ENCODE measurements at places on chromosomes 12 and 14. TPM values are rescaled to one million over a fixed set of nuclear protein-coding genes. Genes with fewer than 3 reads are reported as not detected.
A peak's percentile ranks its signal among the peaks of the same experiment; 100 is the strongest.

DNA sequence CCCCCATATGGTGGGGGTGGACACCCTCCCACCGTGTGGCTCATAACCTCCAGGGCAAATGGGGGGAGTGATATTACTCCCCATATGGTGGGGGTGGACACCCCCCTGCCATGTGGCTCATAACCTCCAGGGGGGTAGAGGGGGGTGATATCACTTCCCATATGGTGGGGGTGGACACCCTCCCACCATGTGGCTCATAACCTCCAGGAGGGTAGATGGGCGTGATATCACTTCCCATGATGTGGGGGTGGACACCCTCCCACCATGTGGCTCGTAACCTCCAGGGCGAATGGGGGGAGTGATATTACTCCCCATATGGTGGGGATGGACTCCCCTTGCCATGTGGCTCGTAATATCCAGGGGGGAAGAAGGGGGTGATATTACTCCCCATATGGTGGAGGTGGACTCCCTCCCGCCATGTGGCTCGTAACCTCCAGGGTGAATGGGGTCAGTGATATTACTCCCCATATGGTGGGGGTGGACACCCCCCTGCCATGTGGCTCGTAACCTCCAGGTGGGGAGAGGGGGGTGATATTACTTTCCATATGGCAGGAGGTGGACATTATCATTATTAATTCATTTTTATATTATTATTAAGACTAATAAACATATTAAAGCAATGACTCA, 51.2 kb upstream of the OXA1L start:
- DNase-seq, result no peak

DNA sequence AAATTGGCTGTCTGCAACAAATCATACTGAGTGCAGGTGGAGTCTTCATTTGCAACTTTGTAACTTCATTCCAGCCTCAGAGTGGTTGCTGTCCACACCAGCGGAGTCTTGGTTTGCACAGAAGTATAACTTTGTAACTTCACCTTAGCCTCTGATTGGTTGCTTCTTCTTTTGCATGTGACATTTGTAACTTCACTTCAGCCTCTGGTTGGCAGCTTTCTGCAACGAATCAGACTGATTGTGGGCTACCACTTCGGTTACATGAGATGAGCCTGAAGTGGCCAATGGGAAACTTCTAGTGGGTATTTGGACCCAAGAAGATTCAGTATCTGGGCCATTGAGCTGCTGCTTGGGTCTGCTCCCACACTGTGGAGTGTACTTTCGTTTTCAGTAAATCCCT, 17.8 kb downstream of the RASSF8 start:
- DNase-seq, result no peak

GYS2 gene
- total RNA-seq, result not detected

GRCh38 chr12:47797441-47797840, 22.3 kb downstream of the HDAC7 start:
- peak; percentile 59 for DNase-seq

DNA sequence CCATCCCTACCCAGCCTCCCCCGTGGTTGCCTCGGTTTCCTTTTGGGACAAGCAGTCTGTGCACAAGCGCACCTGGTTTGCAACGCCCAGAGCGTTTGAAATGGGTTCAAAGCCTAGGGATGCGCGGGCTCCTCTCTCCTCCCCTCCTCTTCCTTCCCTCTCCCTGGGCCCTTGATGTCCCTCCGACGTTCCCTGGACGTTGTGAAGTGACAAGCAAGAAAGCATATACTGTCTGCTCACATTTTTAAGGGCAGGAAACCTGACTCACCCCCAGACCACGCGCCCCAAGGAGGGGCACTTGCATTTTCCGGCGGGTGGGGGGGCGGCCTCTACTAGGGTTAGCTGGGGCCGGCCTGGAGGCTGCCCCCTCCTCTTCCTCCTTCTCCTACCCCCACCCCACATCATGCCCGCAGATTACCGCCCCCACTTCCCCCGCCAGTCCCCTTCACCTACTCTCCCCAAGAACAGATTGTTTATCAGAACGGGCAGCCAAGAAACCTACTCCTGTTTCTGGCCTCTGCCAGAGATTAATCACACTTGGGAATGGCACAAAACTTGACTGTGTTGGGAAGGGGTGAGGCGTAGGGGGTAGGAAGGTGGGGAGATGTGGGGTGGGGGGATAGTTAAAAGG, 9.5 kb upstream of the IRF2BPL start:
- DNase-seq, result no peak

DNA sequence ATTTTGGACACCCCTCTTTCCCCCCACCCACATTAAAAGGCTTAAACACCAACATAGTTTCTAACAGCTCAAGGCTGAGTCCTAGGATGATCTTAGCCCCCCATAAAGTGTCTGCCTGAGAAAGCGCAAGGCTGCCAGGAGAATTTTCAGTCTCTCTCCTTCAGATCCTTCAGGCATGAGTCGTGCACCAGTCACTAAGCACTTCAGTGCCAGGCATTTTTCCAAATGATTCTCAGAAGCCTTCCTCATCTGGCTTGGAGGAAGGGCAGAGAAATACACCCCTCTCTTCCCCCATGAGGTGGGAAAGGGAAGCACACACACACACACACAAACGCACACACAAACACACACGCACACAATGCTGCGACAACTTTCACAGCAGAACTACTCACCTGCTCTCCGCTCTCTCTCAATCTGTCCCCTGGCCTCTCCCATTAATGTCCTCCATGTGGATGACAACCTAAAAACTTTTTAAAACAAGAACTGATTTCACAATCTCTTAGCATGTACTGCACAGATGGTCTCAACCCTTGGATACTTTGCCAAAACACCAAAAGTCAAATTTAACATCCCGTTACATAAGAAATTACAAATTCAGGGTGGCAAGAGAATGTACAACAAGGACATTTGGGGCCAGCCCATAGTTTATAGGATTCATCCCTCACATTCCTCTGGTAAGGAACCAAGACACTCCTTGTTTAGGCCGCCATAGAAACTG, 49.8 kb downstream of the CKAP4 start:
- DNase-seq, result no peak

GRCh38 chr14:87864356-87865270, 128.4 kb downstream of the GALC start:
- peak; percentile 40 for DNase-seq

GRCh38 chr12:80154261-80154660, 54.9 kb downstream of the OTOGL start:
- DNase-seq, result no peak

FAIM2 gene
- total RNA-seq, result not detected

DNA sequence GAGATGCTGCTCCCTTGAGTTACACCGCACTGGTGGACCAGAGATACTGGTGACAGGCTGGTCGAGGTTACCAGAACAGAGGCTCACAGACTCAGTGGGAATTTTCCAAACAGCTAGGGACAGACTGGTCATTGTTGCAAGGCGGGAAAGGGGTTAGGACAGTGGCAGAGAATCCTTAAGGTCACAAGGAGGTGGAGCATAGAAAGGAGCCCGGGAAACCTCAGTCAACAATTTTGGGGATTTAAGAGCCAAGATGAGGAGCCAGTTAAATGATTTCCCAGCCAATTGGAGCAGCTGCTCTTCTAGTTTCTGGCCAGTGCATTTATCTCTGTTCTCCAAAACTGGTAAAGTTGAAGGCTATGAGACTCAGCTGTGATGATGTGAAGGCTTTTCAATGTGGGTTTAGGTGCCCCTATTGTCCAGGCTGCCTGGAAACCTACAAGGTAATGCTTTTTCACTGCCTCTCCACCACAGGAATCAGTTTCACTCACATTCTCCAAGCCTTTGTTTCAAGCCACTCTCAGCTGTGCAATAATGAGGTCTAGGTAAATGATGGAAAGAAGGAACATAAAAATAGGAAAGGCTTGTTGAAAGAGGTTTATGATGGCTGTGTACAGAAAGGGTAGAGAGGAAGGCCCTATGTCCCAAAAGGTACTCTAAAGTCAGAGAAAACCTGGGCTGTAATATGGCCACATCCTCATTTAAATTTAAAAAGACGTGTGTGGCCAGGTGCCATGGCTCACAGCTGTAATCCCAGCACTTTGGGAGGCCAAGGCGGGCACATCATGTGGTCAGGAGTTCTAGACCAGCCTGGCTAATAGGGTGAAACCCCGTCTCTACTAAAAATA, 7.0 kb upstream of the TNS2 start:
- peak; percentile 33 for DNase-seq

SOAT2 gene
- total RNA-seq, result not detected

DNA sequence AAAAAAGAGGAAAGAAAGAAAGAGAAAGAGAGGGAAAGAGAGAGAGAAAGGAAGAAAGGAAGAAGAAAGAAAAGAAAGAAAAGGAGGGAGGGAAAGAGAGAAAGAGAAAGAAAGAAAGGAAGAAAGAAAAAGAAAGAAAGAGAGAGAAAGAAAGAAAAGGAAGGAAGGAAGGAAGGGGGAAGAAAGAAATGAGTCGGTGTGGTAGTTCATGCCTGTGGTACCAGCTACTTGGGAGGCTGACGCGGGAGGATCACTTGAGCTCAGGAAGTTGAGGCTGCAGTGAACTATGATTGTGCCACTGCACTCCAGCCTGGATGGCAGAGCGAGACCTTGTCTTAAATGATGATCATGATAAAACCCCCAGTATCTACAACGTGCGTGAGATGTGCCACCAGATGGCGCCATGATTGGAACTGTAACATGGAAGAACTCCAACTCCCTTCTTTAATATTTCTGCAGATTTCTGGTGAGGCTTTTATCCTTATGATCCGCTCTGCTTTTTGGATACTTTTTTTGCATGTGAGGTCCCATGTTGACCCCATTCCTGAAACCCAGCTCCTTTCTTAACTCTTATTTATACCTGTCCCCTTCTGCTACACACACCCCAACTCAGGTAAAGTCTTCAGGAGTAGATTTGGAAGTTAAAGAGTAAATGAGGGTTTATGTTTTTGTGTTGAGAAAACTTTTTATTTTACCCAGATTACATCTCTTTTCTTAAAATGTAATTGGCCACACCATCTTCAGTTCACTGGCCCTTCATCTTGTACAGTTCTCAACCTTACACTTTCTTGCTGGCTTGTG, 25.6 kb downstream of the RNASE10 start:
- DNase-seq, result peak; percentile 85

GRCh38 chr12:79186506-79186905, 321.9 kb downstream of the SYT1 start:
- no peak for DNase-seq

- no peak for DNase-seq
These were observed 19.2 kb upstream of the GXYLT1 start for GRCh38 chr12:42163913-42164312.

KERA gene
- total RNA-seq, result not detected

AICDA gene
- total RNA-seq, result 1.1 TPM

GRCh38 chr12:49263400-49263763, 1.5 kb upstream of the TUBA1C start:
- no peak for DNase-seq

IL25 gene
- not detected for total RNA-seq

DNA sequence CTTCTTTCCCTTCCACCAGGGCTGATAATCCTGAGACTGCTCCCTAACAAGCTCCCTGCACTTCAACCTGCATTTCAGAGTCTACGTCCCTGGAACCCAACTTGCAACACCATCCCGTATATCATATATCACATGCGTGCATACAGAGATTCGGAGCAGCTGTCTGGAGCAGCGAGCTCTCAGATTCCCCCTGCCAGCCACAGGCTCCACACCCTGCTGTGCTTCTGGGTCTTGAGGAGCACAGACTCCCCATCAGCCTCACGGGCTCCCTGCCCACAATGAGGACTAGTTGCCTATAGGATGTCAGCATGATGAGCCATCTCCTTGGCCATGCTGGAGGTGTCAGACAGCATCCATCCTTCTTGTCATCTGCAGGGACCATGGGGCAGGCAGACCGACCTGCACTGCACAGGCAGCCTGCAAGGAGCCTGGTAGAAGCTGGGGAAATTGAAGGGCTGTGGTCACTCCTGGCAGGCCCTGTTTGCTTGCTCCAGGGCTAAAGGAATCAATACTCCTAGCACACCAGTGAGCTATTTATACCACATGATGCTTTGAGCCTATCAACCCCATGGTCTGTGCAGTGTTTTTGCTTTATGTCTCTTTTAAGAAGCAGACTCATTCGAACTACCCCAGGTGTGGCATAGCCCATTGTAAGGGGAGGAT, 19.6 kb upstream of the HDAC7 start:
- no peak for DNase-seq

DNA sequence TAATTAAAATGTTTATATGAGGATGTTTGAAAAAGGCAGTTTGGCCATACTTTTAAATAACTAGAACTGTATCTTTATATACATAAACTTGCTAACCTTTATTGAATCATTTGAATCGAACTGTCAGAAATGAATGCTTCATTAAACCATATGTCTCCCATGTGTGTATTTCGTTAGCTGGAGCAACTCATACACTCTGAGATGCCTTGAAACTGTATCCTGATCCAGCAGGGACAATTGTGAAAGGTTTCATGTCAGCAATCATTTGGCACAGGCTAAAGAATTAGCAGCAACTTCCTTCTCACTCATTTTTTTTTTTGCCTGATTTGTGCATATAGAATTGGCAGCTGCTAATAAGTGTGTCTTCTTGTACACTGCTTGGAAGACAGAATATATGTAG, 109.9 kb downstream of the NAV3 start:
- peak; percentile 33 for DNase-seq

- DNase-seq, result no peak
These were observed 31.0 kb upstream of the CCND2 start for GRCh38 chr12:4242595-4242994.

DNA sequence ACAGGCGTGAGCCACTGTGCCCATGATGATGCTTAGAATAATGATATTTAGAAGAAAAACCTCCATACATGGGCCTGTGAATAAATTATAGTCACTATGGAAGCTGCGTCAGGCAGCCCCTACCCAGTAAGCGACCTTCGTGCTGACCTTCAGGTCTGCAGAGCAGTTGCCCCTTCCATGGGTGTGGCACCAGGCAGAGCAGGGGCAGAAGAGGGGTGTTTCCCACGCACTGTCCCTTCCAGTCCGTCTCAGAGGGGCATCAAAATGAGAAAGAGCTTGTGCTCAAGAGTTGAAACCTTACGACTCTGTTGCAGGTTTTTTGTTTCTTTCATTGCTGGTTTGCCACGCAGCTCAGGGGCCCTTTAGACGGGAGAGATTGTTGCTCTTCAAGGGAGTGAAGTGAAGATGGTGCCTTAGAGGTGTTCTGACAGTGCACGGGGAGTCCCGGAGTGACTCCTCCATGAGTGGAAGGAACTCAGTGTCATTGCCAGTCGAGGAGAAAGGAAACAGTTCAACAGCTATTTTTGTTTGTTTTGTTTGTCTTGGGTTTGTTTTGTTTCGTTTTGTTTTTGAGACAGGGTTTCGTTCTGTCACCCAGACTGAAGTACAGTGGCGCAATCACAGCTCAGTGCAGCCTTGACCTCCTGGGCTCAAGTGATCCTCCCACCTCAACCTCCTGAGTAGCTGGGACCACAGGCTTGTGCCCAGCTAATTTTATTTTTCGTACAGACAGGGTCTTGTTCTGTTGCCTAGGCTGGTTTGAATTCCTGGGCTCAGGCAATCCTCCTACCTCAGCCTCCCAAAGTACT, 13.9 kb downstream of the CKB start:
- no peak for DNase-seq

Data from SK-MEL-5 (cell line).